ENCODE measurements at places on chromosomes 16 and 17.

- no peak for DNase-seq
These were observed 205.0 kb upstream of the N4BP1 start for GRCh38 chr16:48814994-48815393.

DNA sequence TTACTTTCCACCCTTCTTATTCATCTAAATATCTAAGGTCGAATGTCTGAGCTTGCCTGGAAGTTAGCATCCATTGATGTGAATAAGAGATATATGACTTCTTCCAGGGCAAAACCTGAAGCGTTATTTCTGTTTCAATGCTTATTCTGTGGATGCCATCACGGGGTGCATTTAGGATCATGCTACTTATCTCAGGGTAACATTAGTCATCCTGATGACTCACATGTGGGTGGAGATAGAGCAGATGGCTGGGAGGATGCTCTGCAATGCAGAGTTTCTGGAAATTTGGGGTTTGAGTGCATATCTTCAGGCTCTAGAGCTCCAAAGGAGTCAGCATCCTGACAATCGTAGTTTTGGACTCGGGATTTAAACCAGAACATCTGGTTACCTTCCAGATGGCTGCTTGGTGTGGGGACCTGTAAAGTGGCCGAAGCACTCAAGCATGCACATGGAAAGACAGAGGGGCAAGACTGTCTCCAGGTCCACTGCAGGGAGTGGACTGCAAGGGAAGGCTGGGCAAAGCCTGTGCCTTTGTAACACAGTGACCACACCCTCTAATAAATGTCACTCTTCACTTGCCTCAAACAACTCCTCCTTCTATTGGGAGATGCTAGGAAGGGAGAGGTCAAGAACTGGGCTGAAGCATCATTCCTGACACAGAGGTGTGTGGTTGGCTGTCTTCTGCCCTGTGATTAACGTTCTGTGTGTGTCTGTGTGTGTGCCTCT lies 175.2 kb upstream of the SALL1 start:
- no peak for DNase-seq

- no peak for DNase-seq
These were observed 1023.4 kb upstream of the CDH8 start for GRCh38 chr16:63059676-63060075.

DNA sequence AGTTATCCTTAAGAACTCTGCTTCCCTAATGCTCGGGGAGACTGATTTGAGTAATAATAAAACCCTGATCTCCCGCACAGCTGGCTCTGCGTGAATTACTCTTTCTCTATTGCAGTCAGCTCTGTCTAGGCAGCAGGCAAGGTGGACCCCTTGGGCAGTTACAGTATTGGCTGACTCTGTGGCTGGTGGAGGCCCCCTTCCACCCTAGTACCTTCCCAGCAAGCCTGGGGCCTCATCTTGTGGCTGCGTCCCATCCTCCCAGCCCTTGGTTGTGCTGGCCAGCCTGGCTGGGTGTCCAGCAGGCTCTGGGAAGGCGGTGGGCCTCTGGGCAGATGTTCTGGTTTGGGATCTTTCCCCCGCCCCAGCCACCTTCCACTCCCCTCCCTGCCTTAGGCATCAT lies 44.5 kb downstream of the CFAP20 start:
- DNase-seq, result no peak

DNA sequence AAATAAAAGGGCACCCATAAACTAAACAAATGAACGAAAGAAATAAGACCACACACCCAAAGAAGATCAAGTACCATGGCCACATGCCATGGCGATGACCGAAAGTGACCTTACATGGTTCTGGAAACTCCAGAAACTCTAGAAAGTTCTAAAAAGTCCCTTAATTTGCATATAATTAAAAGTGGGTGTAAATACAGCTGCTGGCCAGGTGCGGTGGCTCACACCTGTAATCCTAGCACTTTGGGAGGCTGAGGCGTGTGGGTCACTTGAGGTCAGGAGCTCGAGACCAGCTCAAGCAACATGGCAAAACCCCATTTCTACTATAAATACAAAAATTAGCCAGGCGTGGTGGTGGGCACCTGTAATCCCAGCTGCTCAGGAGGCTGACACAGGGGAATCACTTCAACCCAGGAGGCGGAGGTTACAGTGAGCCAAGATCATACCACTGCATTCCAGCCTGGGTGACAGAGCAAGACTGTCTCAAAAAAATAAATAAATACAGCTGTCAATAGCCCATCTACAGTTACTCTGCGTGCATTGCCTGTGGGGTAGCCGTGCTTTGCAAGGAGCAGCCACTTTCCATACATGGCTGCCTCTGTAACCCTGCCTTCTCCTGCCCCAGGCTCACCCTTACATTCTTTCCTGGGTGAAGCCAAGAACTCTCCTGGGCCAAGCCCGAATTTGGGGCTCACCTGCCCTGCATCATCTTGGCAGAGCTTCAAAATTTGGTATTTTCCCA lies 7.2 kb upstream of the ZNF778 start:
- no peak for DNase-seq

DNA sequence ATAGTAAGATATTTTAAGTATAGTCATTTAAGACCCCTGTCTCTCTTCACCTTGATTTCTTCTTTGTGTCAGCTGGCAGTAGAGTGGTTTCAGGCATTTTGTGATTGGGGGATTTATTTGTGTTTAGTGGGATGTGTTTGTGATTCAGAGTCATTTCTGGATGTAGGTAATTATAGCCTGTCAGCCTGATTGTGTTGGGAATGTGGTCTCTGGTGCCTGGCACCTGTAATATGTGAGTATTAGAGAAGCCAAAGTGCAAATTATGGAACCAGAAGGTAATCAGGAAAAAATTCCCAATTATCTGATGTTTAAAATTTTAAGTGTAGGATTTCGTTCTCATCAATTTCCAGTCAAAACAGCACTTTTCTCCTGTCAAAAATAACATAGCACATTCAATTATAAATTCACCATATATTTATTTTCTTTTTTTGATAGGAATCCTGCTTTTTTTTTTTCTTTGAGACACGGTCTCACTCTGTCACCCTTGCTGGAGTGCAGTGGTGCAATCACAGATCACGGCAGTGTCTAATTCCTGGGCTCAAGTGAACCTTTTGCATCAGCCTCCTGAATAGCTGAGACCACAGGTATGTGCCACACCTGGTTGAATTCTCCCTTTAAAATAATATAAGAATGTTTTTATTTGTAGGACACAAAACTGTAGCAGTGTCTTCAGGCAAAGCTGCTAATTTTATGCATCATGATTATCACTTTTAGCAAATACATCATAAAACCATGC lies 42.7 kb downstream of the ATF7IP2 start:
- DNase-seq, result no peak

- DNase-seq, result no peak
These were observed 169.8 kb downstream of the MRTFB start for GRCh38 chr16:14240964-14241363.

DNA sequence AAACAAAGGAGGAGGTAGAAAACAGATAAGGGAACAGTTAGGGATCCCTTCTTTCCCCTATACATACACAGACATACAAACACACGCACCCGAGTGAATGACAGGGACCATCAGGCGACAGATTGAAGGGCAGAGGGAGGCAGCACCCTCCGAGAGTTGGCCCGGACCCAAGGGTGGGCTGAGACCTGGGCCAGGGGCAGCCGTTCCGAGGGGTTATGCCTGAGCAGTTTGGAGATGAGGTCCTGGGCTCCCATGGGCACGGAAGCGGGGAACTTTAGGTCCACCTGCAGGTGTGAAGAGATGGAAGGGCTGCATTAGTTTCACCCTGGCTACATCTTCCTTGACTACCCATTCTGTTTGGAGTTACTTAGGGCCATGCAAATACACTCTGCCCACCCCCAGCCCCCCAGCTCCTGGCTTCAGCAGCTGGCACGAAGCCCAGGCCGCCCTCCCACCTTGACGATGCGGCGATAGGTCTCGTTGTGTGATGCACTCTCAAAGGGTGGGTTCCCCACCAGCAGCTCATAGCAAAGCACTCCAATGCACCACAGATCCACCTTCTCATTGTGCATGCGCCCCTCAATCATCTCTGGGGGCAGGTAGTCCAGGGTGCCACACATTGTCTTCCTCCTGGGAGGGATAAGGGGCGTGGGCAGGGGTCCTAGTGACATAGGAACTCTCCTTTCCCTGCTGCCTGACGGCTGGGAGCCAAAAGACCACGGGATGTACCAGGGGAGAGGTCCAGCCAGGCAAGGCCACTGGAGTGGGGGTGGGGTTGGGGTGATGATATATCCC lies 5.4 kb downstream of the AURKB start:
- no peak for DNase-seq

DNA sequence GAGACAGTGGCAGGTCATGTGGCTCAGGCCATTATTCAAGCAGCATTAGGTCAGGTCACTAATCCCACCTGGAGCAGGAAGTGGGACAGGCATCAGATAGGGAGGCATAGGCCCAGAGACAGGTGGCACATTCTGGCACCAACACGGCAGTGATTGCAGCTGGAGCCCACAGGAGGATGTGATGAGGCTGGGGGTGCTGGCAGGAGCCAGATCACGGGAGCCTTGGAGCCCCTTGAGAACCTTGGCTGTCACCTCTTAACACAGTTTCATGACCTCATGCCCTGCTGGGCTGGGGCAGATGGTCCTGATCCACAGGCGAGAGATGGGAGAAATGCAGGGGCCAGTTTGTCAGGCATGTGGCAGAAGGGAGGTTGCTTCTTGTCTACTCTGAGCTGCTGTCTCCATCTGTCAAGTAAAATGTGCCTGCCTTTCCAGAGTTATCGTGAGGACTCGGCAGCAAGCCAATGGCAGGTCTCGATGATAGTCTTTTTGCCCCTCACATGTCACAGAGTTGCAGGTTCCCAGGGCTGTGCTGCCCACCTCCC lies 109.6 kb downstream of the CLEC16A start:
- DNase-seq, result no peak

DNA sequence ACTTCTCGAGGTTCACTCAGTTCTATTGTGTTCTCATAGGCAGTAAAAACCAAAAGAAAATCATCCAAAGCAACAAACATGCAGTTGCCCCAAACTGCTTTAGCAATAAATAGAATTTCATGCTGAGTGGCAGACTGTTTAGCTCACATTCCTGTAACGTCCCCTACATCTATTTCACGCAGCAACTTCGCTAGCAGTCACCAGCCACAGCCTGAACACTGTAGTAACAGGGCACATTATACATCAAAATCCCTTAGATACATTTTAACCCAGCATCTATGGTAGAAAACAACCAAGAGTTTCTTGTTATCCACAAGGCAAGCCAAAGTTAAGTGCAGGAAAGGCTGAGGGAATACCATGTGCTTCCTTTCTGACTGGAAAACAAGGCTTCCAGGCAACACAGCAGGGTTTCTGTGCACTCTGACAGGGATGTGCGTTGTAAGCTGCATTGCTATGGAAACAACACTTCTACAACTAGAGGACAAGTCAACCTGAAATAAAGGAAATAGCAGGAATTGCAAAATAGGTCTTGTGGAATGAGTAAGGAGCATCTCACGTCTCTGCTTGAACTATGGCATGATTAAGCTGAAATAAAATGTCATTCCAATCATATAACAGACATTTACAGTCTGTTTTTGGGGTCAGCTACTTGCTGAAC lies 55.4 kb downstream of the CFDP1 start:
- no peak for DNase-seq

DNA sequence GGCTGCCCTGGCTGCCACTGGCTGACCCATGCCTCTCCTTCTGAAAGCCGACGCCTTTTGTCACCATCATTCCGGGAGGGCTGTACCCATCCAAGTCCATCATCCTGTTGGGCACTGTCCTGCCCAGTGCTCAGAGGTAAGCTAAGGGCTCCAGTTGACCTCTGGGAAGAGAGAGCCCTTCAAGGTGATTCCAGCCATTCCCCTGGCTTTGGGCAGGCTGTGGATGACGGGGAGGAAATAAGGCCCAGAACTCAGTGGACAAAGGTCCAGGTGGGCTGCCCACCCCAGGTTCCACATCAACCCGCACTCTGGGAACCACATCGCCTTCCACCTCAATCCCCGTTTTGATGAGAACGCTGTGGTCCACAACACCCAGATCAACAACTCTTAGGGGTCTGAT lies 45.8 kb downstream of the NOS2 start:
- DNase-seq, result no peak

GRCh38 chr17:36947922-36948716 lies 635 bp upstream of the AATF start:
- no peak for DNase-seq

GRCh38 chr16:66520406-66521170 lies 29.3 kb downstream of the TK2 start:
- DNase-seq, result no peak

GRCh38 chr17:79479876-79480275 lies 131.0 kb downstream of the RBFOX3 start:
- DNase-seq, result no peak

- no peak for DNase-seq
These were observed 1.1 kb upstream of the NTN1 start for GRCh38 chr17:9020096-9020823.

DNA sequence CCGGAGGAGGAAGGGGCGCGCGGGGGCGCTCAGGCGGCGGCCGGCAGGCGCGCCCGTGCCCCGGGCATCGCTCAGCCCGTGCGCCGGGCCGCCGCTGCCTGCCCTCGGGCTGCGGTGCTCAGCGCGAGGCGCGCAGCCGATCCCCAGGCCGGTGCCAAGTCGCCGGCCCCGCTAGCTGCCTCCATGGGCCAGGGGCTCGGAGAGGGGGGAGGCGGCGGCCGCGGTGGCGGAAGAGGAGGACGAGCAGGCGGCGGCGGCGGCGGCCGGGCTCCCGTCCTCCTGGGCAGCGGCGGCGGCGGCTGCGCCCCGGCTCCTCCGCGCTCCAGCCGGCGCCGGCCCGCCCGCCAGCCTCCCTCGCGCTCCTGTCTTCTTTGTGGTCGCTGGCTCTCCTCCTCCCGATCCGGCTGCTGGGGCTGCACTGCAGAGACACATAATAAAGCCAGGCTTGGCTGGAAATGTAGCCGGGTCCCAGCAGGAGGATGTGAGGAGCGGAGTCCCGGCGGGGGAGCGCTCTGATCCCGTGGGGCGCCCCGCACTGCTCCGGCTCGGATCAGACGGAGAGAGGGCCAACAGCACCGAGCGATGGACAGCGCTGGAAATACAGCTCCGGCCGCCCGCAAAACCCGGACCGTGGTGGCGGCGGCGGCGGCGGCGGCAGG lies 889 bp upstream of the ZNF423 start:
- DNase-seq, result no peak

GRCh38 chr16:55052348-55052734 lies 121.7 kb downstream of the IRX5 start:
- DNase-seq, result no peak

- no peak for DNase-seq
These were observed 27.7 kb upstream of the CRHR1 start for GRCh38 chr17:45756266-45756991.

GRCh38 chr16:359871-360697 lies 7.6 kb upstream of the AXIN1 start:
- no peak for DNase-seq

- DNase-seq, result peak; percentile 12
These were observed 22.2 kb downstream of the TRPV3 start for GRCh38 chr17:3535253-3535995.

GRCh38 chr16:54180421-54181359 lies 105.9 kb downstream of the IRX3 start:
- no peak for DNase-seq

GRCh38 chr17:28081467-28081866 lies 39.0 kb downstream of the NLK start:
- no peak for DNase-seq

Measured in stimulated activated CD8-positive, alpha-beta memory T cell treated with anti-CD3 and anti-CD28 coated beads, Interleukin-4, amount 100 ng/mL, for 4 hours (primary cell).